SJCRH30 (cell line): ENCODE measurements at places on chromosomes 12 and 14. TPM values are rescaled to one million over a fixed set of nuclear protein-coding genes. Genes with fewer than 3 reads are reported as not detected.
A peak's percentile ranks its signal among the peaks of the same experiment; 100 is the strongest.

The TCL1B gene
- total RNA-seq, result not detected in 2 replicates

The SLCO1B1 gene
- not detected in 2 replicates for total RNA-seq

The INHBE gene
- total RNA-seq, result 17.0 and 32.9 TPM in 2 replicates

- peak; percentile 56 for DNase-seq
Observed at GRCh38 chr12:3129301-3130056, 52.3 kb downstream of the TSPAN9 start.

DNA sequence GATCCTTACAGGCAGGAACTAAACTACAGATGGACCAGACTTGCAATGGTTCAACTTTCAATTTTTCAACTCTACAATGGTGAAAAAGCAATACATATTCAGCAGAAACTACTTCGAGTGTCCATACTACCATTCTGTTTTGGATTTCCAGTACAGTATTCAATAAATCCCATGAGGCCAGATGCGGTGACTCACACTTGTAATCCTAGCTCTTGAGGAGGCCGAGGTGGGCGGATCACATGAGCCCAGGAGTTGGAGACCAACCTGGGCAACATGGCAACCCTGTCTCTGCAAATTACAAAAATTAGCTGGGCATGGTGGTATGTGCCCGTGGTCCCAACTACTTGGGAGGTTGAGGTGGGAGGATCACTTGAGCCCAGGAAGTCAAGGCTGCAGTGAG is 336.1 kb downstream of the MED13L start:
- DNase-seq, result no peak

- no peak for DNase-seq
Observed at GRCh38 chr14:74932401-74932901, 9.4 kb upstream of the RPS6KL1 start.

The KERA gene
- not detected in 2 replicates for total RNA-seq

- DNase-seq, result no peak
Observed at GRCh38 chr12:43267818-43268217, 284.2 kb downstream of the ADAMTS20 start.

DNA sequence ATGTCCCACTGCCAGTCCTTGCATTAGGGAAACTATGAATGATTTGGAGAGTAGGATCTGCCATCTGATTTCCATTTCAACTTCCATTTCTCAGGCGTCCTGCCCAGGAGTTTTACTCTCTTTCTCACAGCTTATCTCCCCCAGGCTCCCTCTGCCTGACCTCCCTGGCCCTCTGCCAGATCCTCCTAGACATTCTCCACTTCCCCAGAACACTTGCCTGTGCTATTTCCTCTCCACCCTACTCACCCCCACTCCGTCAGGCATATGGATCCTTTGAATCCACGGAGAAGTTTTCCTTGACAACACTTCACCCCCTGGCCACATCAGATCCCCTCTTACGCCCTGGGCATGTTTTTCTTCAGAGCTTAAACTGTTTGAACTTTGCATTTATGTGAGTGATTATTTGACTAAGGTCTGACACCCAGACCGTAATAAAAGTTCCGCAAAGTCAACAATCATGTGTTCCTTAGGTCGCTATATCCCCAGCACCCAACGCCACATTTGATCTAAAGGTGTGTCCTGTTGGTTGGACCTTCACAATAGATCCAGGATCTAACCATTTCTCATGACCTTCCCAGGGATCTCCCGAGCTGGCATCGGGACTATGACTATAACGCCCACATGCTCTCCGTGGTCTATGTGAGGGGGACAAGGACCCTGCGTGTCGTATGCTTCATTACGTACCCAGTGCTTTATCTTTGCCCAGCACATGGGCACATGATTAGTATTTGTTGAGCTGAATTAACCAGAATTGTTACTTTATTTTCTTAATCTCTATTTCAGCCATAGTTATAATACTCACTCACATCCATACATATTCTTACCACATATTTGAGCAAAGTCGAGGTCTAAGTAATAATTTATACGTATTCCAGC is 255.8 kb upstream of the FOXN3 start:
- DNase-seq, result peak; percentile 54

DNA sequence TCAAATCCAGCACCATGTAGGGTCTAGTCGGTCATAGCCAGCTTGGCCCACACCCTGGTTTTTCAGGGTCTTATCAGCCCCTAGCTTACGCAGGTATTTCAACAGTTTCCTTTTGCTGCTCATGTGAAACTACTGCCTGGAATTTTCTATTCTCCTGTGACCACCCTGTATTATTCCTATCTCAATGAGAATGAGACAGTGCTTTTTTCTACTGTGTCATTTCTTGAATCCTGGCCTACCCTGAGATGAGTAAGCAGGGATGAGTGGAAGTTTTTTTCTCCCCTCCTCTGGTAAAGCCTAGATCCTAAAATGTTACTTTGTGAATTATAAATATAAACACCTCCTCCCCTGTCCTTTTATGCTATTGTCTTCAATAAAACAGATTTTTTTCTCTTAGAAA is 62.7 kb upstream of the ARID2 start:
- DNase-seq, result no peak

DNA sequence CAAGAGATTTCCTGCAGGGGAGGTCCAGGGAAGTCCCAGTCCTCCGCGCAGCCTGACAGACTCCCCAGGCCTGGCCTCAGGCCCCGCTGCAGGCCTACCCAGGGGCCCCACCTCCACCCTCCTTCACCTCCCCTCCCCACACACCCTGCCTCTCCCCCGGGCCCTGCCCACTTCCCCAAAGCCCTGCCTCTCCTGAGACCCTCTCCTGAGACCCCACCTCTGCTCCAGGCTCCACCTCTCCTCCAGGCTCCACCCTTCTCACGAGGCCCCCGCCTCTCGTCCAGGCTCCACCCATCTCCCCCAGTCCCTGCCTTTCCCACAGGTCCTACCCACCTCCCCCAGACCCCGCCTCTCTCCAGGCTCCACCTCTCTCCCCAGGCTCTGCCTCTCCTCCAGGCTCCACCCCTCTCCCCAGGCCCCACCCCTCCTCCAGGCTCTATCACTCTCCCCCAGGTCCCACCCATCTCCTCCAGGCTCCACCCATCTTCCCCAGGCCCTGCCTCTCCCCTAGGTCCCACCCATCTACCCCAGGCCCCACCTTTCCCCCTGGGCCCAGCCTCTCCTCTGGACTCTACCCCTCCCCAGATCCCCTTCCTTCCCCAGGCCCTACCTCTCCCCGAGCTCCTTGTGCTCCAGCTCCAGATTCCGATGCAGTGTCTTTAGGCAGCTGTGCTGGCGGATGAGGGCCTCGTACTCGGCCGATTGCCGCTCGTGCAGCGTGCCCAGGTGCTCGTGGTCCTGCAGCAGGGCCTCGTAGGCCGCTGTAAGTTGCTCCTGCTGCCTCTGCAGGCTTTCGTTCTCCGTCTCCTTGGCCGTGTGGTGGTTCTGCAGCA is 58.8 kb upstream of the GPR68 start:
- DNase-seq, result peak; percentile 52

GRCh38 chr12:57213058-57213715 is 3.4 kb upstream of the NXPH4 start:
- DNase-seq, result peak; percentile 100

- no peak for DNase-seq
Observed at GRCh38 chr12:57149245-57149900, 2.0 kb upstream of the LRP1-AS start.

DNA sequence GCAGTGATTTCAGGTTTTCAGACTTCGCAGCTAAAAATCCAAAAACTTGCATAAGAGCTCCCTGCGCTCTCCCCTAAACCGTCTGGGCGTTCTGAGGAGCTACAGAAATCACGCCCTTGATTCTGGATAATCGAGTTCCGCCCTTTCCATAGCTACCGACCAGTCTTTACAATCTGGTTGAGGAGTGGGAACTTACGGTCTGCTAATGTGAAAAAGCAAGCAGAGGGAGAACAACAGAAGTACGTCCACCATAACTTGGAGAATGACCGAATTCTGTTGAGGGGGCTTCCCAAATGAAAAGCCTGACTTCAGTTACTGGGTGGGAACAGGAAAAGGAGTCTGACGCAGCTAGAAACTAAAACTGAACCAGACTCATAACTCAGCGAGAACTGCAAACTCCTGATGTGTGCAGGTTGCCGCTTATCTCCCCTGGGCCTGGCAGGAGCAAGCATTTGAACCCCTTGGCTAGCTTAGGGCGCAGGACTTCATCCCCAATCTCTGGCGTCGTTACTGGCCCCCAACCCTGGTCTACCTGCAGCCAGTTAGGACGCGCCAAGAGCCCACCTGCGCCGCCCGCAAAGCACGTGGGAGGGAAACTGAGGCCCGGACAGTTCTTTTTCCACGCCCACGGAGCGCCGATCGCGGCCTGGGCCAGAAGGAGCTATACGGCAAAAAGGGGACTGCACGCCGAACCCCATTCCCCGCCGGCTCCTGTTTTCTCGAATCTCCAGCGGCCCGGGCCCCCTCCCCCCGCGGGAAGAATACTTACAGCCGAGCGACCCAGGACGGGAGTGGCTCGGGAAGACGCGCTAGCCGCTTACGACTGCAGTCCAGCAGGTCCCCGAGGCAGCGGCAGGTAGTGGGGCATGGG is 838 bp downstream of the LRIG3 start:
- DNase-seq, result peak; percentile 60

The SERPINA3 gene
- total RNA-seq, result 0.15 TPM in 1 of 2 replicates, not detected in the other

DNA sequence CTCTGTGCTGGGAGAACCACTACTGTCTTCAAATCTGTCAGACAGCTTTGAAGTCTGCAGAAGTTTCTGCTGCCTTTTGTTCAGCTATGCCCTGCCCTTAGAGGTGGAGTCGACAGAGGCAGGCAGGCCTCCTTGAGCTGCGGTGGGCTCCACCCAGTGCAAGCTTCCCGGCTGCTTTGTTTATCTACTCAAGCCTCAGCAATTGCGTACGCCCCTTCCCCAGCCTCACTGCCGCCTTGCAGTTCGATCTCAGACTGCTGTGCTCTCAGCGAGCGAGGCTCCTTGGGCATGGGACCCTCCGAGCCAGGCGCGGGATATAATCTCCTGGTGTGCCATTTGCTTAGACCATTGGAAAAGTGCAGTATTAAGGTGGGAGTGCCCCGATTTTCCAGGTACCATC is 25.1 kb upstream of the KLRB1 start:
- DNase-seq, result no peak

The P3H3 gene
- total RNA-seq, result 13.7 and 19.3 TPM in 2 replicates

DNA sequence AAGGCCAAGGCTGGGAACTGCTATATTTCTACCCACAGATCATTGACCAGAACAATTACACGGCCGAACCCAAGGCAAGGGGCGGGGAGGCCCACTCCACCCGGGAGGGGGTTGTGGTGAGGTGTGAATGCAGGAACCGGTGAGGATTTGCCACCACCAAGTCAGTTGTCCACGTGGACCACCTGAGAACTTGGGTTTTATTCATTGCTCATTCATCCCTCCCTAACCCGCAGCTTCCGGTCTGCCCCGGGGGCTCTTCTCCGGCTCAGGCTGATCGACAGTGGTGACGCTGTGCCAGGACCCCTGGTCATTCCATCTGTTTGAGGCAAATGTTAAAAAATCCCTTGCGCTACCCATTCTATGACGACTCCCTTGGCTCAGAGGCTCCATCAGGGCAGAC is 127.7 kb upstream of the RTL1 start:
- no peak for DNase-seq

- DNase-seq, result no peak
Observed at GRCh38 chr12:78081590-78082314, 251.1 kb downstream of the NAV3 start.

The GLT1D1 gene
- total RNA-seq, result 0.10 TPM in 1 of 2 replicates, not detected in the other

GRCh38 chr12:122166422-122167349 is 7.3 kb downstream of the IL31 start:
- no peak for DNase-seq

DNA sequence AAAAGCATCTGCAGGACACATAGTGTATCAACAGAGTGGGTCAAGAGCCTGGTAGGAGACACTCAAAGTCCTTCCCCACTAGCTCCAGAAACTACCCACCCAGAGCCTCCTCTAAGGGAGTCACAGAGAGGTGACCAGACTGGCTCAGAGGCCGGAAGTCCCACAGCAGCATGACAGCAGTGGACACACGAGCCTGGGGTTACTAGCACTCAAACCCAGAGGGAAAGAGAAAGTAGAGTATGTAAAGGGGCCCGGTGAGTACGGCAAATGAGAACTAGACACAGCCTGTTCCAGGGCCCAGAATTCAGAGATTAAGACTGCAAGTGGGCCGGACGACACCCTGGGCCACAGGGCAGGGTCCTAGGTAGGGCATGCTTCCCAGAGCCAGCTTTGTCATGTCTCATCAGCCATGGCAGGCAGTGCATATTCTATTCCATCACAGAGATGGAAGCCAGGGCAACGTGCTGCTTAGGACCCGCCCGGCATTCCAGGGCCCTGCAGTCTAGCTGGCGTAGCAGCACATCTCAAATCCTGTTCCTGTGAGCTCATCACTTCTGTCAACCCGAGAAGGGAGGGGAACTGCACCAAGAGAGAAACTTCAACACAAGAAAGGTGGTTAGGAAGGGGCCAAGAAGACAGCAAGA is 4.2 kb downstream of the IFFO1 start:
- peak; percentile 53 for DNase-seq

The ATG14 gene
- 7.9 and 8.3 TPM in 2 replicates for total RNA-seq

GRCh38 chr12:71315328-71315985 is 124.1 kb upstream of the LGR5 start:
- DNase-seq, result peak; percentile 2

- DNase-seq, result no peak
Observed at GRCh38 chr14:91484186-91484585, 25.9 kb downstream of the PPP4R3A start.

DNA sequence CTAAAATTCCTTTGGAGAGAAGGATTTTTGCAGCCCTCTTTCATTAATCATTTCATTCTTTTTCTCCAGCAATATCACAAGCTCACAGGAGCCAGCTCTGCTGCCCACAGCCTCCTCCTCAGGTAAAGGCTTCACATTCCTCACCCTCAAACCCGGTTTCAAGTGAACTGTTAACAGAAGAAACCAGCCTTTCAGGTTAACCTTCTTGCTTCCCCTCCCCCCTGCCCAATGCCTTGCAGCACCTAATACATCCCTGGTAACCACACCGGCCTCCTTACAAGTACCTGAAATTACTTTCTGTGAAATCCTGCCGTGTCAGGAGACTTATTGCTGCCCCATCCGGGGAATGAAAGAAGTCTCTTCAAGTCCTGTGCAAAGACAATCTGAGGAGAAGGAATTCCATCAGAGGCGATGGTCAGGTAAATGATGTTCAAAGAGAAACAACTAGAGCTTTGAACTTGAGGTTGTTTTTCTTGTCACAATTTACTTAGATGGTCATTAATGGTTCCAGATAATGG is 111.2 kb downstream of the MYRFL start:
- DNase-seq, result no peak

The RNFT2 gene
- total RNA-seq, result 10.4 and 11.4 TPM in 2 replicates

GRCh38 chr14:68729556-68729955 is 63.3 kb downstream of the ZFP36L1 start:
- no peak for DNase-seq

The CPM gene
- total RNA-seq, result 0.43 and 1.2 TPM in 2 replicates

The IL26 gene
- total RNA-seq, result not detected in 2 replicates

The POTEM gene
- total RNA-seq, result not detected in 2 replicates
